Astrocyte (in vitro differentiated cells and primary cell): ENCODE measurements at places on chromosomes 11 and 22. TPM values are rescaled to one million over a fixed set of nuclear protein-coding genes. Genes with fewer than 3 reads are reported as not detected.

- DNase-seq: no peak
These were observed 78.1 kb downstream of the GAB2 start for GRCh38 chr11:78339483-78339882.

- DNase-seq: no peak
These were observed 180.6 kb upstream of the ARHGAP20 start for GRCh38 chr11:110892741-110893285.

Gene KDM4E
- total RNA-seq: 0.41 TPM in 1 of 2 replicates, not detected in the other

Gene GSTT2
- total RNA-seq: not detected in 2 replicates
